ENCODE measurements at places on chromosomes 5 and 9. TPM values are rescaled to one million over a fixed set of nuclear protein-coding genes. Genes with fewer than 3 reads are reported as not detected.

The MPDZ gene
- total RNA-seq: 16.6 TPM

The CCDC183 gene
- total RNA-seq: 0.62 TPM

The FOXD4L6 gene
- not detected for total RNA-seq

The SEMA6A gene
- total RNA-seq: 0.54 TPM

The LEAP2 gene
- 1.4 TPM for total RNA-seq

The CLTB gene
- total RNA-seq: 124 TPM

The ARL14EPL gene
- total RNA-seq: not detected

The CCL19 gene
- not detected for total RNA-seq

The PTPRD gene
- total RNA-seq: not detected

The UNC5A gene
- 0.13 TPM for total RNA-seq

The SLC6A18 gene
- not detected for total RNA-seq

The IQGAP2 gene
- 0.59 TPM for total RNA-seq

The NTRK2 gene
- 0.23 TPM for total RNA-seq

The ZFP62 gene
- total RNA-seq: 17.8 TPM

The FCN1 gene
- not detected for total RNA-seq

The IFNA2 gene
- total RNA-seq: not detected

The ANKRD34B gene
- total RNA-seq: 0.10 TPM

The DNM1 gene
- 18.7 TPM for total RNA-seq

The SPINK13 gene
- not detected for total RNA-seq

The PCDHA9 gene
- total RNA-seq: 0.21 TPM

The ANKRD20A1 gene
- 1.9 TPM for total RNA-seq

Data from Panc1 (cell line).